ENCODE measurements at places on chromosomes 7 and 10.
A peak's percentile ranks its signal among the peaks of the same experiment; 100 is the strongest.

DNA sequence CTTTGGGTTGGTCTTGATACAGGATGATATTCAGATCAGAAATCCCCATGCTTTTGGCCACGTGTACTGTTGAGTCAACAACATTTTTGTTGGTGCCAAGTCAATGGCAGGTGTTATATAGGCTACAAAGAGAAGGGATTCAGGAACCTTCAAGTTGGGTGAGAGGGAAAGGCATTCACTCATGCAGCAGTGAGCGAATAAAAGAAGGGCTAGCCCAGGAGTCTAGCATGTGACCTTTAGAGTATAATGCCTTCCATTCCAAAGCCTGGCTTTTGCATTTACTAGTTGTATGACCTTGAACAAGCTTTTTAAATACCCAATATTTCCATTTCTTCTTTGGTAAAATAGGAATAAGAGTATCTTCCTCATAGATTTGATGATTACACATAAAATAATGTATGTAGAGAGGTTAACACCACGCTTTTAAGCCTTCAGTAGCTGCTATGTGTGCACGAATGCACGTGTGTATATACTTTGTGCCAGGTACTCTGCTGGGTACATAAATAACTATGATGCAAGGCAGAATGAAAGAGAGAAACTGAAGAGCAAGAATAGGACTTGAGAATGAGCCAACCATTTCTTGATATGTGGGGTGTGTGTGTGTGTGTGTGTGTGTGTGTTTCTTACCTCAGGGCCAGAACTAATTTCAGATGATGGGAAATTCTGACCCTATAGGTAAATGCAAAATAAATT is 163.6 kb downstream of the PDE1C start:
- DNase-seq, result no peak

DNA sequence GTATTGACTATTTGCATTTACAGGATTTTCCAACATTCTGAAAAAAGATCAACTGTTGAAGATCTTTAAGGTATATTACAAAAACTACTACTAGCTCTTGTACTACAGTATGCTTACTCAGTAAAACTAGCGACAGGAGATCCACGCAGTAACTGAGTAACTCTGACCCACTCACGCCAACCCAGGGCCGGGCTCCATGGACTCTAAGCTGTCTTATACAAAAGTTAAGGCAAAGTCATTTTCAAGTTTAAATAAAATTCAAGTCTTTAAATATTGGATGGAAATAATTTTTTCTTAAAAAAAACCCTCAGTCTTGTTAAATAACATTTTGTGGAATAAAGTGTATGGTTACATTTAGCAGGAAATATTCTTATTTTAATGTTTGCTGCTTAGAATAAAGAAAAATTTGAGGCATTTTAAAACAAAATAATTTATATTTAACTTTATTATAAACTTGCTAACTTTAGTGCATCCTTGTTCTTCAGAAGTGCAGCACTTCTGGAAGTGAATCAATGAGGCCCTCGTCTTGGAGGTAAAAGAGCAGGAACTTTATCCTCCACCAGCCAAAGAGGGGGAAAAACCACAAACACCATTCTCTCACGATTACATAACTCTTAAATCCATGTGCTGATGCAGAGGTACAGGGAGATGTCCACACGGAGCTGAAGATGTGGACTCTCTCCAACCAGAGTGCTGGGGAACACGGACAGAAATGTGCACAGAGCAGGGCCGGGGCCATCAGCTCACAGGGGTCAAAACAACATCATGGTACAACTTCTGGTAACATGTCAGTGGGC is 119.9 kb downstream of the LARP4B start:
- no peak for DNase-seq

DNA sequence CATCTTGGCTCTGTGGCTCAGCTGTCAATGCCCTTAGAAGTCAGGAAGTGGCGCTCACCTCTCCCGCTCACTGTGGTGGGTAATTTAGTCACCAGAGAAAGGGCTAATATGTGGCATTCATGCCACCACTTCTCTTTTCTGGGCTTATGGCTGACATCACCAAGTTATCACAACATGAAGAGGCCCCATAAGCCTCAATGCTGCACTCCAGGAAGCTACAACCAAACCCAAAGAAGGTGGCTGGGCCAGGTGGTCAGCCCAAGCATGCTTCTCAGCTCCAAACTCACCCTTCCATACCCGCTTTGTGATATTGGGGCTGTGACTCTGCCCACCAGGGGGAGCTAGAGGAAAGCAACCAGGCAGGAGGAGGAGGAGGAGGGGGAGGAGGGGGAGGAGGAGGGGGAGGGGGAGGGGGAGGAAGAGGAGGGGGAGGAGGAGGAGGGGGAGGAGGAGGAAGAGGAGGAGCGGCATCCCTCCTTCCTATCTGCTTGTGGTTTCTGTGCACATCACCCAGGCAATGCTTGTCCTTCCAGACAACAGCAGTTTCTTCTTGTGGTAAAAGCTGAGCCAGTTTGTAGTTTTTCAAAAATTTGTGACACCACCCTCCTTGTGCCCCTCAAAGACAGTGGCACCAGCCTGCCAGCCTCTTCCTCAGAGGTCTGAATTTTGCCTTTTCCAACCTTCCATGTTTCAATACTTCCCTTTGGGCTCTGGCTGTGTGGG is 42.1 kb downstream of the CYP26A1 start:
- DNase-seq, result peak; percentile 68

DNA sequence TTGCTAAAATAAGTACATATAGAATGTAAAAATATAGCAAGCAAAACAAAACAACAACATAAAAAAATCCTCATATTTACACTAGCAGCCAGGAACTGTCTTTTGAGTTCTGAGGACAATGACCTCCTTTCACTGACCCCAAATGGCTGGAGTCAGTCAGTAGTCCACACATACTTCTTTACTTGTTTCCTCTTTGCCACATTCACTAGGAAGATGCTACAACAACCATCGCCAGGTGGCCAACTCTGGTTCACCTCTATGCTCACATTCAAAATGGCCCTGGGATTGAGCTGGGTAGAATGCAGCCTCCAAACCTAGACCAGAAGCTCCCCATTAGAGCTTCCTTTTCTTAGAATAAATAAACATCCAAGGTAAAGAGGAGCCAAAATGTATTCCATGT is 356.2 kb downstream of the PLXNA4 start:
- DNase-seq, result no peak

DNA sequence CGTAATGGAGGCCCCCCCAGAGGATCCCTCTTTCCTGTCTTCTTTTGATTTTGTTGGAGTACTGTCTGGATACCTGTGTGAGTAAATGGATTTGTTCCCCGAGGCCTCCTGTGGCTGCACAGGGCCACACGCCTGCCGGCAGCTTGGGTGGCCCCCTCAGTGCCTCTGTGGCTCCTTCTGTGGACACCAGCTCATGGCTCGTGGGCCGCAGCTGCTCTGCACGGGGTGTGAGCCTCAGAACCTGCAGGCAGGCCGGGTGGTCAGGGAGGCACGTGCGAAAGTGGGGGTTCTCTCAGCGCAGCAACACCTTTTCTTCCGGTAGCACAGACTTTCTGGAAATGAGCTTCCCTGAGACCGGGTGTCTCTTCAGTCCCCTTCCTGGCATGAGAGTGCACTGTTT is 70.3 kb downstream of the WDR37 start:
- DNase-seq, result no peak

DNA sequence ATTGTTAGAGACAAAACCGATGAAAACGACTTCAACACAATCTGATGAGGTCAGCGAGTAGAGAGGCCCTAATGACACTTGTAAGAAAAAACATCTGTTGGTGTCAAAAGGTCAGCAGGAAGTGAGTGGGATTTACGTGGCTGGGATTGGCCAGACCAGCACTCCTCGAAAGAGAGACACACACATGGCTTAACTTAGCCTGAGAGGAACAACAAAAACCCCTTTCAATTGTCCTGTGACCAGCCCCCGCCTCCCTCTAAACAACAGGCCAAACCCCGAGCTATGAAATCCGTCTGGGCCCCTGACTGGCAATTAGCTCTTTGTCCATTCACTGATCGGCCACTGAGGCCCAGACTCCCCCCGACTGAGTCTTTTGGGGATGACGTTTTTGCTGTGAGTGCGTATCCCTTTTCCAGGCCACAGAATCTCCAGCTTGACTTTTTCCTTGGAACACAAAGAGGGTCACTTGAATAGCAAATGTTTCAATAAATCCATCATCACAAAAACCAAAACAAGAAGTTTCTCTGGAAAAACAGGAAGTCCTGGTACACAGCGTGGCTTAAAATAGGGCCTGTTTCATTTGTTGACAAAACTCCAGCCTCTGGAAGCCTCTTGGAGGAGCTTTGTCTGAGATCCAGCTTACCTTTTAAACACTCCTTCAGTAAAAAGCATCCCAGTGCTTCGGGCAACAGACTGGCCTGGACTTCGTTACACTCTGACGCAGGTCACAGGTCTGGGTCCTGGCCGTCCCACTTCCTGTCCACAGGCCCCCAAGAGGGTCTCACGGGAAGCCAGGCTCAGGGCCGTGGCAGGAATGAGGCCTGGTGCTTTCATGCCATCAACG is 103.0 kb downstream of the CTBP2 start:
- DNase-seq, result no peak

- no peak for DNase-seq
Measured at GRCh38 chr7:37656913-37657530, 26.5 kb upstream of the GPR141 start.

GRCh38 chr10:101658975-101659374 is 36.0 kb downstream of the FBXW4 start:
- no peak for DNase-seq

DNA sequence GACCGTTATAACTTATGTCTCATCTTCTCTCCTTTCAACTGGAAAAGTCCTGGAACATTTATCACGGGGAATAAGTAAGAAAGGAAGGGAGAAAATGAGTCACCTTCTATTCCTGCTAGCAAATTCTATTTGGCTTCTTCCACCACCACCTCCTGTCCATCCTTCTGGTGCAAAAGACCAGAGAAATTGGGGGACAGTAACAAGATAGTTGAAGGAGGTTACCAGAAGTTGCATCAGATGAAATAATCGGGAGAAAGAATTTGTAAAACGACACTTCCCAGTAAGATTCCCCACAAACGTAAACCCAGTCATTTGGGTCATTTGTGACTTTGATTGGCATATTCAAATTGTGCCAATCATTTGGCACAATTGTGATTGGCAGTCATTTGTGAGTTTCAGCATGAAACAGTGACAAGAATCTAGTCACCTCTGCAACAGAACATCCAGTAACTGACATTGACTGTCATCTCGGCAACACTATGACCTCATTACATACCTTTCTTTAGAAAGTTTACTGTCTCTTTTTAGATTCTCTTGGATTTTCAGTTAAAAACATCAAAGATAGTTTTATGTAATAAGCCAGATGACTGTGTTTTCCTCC is 51.3 kb upstream of the PIK3CG start:
- DNase-seq, result no peak

DNA sequence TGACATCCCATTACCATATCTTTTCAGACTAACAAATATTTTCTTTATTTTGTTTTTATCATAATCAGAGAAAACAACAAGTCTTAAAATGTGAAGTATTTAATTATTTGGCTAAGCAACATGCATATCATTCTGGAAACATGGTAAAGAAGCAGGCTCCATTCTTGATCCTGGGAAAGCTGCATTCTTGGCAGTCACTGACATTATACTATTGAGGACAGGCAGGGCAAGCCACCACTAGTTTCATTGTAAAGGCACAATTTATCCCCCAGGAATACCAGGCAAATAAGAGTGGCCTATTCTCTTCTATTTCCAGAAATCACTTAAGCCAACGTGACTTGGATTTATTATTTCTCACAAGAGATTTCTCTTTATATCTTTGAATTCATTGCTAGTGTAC is 153.8 kb upstream of the AKR1E2 start:
- peak; percentile 25 for DNase-seq

- no peak for DNase-seq
Measured at GRCh38 chr7:95736635-95737034, 35.7 kb upstream of the DYNC1I1 start.

DNA sequence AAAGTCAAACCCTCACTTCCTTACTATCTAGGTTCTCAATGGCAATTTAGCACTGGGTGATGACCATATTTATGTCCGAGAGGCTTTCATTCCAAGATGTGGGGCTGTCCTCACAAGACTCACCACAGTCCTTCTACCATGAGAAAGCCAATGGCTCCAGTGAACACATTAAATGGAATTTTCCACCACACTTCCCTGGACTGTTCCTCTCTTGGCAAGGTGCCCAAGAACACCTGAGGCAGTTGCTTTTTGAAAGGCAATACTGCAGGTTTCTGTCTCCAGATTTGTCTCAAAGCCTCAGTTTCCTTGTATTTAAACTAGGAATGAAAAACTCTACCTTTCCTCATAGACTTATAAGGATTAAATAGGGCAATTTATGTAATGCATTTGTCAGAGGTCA is 24.2 kb downstream of the AFAP1L2 start:
- DNase-seq, result no peak

GRCh38 chr10:122648599-122649428 is 50.8 kb downstream of the C10orf120 start:
- DNase-seq, result peak; percentile 57

GRCh38 chr7:20470726-20471125 is 140.0 kb downstream of the ITGB8 start:
- DNase-seq, result no peak

DNA sequence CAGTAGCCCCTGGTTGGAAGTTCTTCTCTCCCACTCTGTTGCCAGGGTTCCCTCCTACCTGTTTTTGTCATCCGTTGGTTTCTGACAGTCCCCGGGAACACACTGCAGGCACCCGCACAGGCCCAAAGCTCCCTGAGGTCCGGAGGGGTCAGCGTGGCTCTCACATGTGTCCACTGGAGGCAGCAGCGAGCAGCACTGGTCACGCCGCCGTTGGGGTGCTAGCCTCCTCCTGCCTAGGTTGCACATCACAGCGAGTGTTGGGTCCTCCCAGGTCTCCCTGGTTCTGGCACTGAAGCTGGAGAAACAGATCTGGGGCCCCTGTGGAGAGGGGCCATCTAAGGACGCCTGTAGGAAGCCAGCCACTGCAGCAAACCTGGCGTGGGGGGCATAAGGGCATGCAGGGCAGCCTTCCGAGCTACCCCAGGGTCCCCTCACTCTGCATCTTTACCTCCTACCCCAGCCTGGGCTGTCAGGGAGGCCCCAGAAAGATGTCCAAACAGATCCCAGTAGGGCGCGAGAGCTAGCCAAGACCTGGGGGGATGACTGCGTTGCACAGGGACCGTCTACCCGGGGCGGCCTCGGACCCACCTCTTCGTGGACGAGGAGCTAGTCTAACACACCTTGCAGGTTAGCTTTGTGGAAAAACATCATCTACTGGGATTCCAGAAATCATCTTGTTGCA is 28.9 kb downstream of the LRRC27 start:
- DNase-seq, result peak; percentile 18

Measured in ACHN (cell line).